A549 treated with AZD2906 at 1 μM for 4 hours (cell line): ENCODE measurements at places on chromosomes 4 and X. TPM values are rescaled to one million over a fixed set of nuclear protein-coding genes. Genes with fewer than 3 reads are reported as not detected.

Gene CLDN2
- total RNA-seq = 5.7 to 7.4 TPM (median 6.6 TPM) in 5 replicates

Gene MID1
- 20.8 to 28.3 TPM (median 26.1 TPM) in 5 replicates for total RNA-seq

Gene CXCL10
- 0.06 to 0.21 TPM (median 0.07 TPM) in 4 of 5 replicates, not detected in the other for total RNA-seq

Gene MAGEA10
- total RNA-seq = 0.02 to 0.07 TPM (median 0.05 TPM) in 3 of 5 replicates, not detected in the others

Gene EXOC1
- 12.2 to 17.0 TPM (median 13.2 TPM) in 5 replicates for total RNA-seq
